ENCODE measurements at places on chromosomes 12 and 14. TPM values are rescaled to one million over a fixed set of nuclear protein-coding genes. Genes with fewer than 3 reads are reported as not detected.
A peak's percentile ranks its signal among the peaks of the same experiment; 100 is the strongest.

The ST8SIA1 gene
- polyA plus RNA-seq: 1.7 TPM

The APOLD1 gene
- polyA plus RNA-seq: 22.2 TPM

The APOF gene
- polyA plus RNA-seq: not detected

The KCNC2 gene
- not detected for polyA plus RNA-seq

The KLHL33 gene
- polyA plus RNA-seq: 0.08 TPM

The CFAP54 gene
- 0.80 TPM for polyA plus RNA-seq

The RPL10L gene
- not detected for polyA plus RNA-seq

DNA sequence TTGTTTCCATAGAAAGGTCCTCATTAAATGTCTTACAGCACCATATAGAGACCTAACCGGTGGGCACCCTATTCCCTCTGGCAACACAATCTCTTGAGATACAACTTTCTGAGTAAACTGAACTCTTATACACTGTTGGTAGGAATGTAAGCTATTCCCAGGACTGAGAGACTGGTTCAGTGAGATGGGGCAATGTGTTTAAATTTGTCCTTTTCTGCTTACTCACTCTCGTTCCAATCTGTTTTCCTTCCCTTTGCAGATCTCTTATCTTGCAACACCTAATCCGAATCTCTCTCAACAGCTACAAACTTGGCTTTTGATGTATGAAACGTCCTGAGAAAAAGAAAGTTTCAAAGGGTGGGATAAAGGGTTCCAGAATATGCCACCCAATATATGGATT lies 26.1 kb upstream of the ETV6 start:
- DNase-seq: peak; percentile 71
- H3K36me3 ChIP-seq: no peaks in the 10 kb centered on the region
- H3K4me1 ChIP-seq: no peaks in the 10 kb centered on the region
- H3K27ac ChIP-seq: no peak overlapping the region
- H3K27me3 ChIP-seq: no peaks in the 10 kb centered on the region
- H3K4me3 ChIP-seq: no peak overlapping the region

GRCh38 chr14:51053157-51053556 lies 41.7 kb downstream of the TRIM9 start:
- DNase-seq: no peak
- no peaks in the 10 kb centered on the region for H3K27me3 ChIP-seq
- H3K4me1 ChIP-seq: no peaks in the 10 kb centered on the region
- H3K4me3 ChIP-seq: no peak overlapping the region
- no peak overlapping the region for H3K27ac ChIP-seq
- H3K36me3 ChIP-seq: no peaks in the 10 kb centered on the region

DNA sequence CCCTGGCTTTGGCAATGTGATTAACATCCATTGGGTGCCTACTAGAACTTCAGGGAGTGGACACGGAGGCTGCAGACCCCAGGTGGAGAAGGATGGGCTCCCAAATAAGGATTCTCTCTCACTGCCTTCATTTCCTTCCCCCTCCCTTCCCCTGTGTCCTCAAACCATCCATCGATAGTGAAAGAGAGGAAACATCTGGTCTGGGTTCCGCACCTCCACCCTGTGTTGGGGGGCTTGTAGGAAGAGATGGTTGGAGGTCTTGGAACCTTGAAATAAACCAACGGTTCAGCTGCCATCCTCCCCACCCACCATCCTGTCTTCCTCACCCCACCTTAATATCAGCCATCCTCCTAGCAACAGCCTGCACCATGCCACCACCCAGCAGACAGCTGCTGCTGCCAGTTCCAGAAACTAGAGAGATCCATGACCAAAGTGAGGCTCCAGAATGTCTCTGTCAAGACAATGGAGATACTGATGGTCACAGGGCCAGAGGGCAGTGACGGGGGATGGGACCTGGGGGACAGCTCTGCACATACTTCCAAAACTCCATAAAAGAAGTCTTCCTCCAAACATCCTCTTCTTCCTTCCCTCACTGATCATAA lies 153.1 kb upstream of the CCND2 start:
- no peak overlapping the region for H3K4me3 ChIP-seq
- no peak overlapping the region for H3K27ac ChIP-seq
- H3K36me3 ChIP-seq: no peaks in the 10 kb centered on the region
- H3K27me3 ChIP-seq: no peaks in the 10 kb centered on the region

DNA sequence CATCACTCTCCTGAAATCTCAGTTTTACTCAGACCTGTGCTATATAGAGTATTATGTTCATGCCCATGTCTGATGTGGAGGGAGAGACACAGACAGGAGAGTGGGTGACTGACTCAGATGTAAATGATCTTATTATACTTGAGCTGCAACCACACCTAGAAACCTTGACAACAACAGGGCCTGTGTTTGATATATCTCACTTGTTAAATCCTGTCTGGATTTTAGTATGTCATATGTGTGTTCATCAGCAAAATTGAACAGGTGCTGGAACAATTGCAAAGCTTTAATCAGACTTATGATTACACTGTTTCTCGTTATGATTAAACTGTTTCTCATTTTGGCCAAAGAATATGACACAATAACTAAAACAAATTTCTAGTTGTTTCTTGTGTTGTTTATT lies 37.7 kb downstream of the DIP2B start:
- H3K36me3 ChIP-seq: no peaks in the 10 kb centered on the region
- DNase-seq: no peak
- H3K4me1 ChIP-seq: no peaks in the 10 kb centered on the region
- H3K27ac ChIP-seq: no peak overlapping the region
- H3K4me3 ChIP-seq: no peak overlapping the region

- H3K27ac ChIP-seq: no peak overlapping the region
- H3K4me1 ChIP-seq: no peaks in the 10 kb centered on the region
- DNase-seq: no peak
- H3K27me3 ChIP-seq: no peaks in the 10 kb centered on the region
- no peaks in the 10 kb centered on the region for H3K36me3 ChIP-seq
Measured at GRCh38 chr12:20063116-20063515, 305.2 kb upstream of the PDE3A start.

- H3K4me3 ChIP-seq: no peak overlapping the region
- DNase-seq: peak; percentile 11
- no peaks in the 10 kb centered on the region for H3K27me3 ChIP-seq
- H3K36me3 ChIP-seq: peaks cover 43% of the 10 kb centered on the region
Measured at GRCh38 chr12:12975322-12976077, 23.5 kb upstream of the GPRC5D start.

DNA sequence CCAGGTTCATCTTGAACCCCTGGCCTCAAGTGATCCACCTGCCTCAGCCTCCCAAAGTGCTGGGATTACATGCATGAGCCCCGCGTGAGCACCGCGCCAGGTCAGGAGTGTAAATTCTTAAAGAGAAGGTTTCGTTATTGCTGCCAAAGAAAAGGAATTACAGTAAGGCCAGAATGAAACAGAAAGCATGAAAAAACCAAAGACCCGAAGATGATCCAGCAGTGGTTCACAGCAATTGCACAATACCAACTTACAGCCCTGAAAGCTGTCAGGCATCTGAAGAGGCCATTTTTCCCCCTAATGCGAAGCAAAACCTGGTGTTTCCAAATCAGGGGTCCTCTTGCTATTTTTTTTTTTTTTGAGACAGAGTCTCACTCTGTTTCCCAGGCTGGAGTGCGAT lies 10.3 kb downstream of the RBM23 start:
- H3K27ac ChIP-seq: no peak overlapping the region
- H3K36me3 ChIP-seq: peaks cover 35% of the 10 kb centered on the region
- H3K4me3 ChIP-seq: no peak overlapping the region
- H3K4me1 ChIP-seq: no peaks in the 10 kb centered on the region
- H3K27me3 ChIP-seq: no peaks in the 10 kb centered on the region

DNA sequence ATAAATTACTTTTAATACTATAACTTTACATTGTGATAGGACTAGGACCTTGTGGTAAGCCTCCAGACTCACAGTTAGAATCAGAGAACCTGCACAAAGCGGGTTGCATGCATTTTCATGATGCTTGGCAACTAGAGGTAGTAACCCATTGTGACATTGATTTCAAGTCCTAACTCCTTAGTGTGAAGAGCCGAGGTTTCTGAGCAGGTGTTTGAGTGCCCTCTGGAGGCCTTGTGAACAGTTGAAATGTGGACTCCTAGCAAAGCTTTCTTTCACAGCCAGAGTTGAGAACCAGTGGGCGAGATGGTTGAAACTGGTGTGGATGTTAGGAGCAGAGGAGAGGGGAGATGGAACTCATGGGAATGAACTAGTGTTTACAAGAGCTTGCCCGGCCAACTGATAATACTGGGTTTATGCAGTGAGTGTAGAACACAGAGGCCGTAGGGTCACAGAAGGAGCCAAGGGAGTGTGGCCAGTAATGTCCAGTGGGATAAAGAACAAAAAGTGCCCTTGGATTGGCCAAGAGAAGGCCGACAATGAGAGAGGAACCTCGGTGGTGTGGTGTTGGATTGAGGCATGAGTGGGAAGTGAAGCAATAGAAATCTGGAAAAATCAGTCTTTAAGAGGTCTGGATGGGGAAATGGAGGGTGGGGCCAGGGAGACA lies 10.9 kb downstream of the ZNF664 start:
- no peaks in the 10 kb centered on the region for H3K27me3 ChIP-seq
- peaks cover 12% of the 10 kb centered on the region for H3K4me1 ChIP-seq
- H3K4me3 ChIP-seq: no peak overlapping the region
- H3K27ac ChIP-seq: no peak overlapping the region

DNA sequence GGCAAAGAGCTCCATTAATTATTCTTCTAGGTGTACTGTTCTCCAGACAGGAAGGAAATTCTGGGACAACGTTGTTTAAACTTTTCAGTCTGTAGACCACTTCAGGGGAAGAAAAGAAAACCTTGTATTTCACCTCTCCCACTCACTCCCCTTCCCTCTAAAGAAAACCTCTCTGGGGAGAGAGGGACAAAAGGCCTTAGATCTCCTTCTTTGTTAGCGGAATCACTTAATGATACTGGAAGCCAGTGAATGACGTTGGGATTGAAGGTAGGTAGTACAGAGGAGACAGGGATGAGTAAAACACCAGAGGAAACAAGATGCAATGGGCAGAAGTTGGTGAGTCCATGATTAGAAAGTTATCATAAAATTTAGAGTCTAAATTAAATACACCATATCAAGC lies 38.7 kb upstream of the SGPP1 start:
- no peaks in the 10 kb centered on the region for H3K4me1 ChIP-seq
- no peaks in the 10 kb centered on the region for H3K36me3 ChIP-seq
- H3K27me3 ChIP-seq: no peaks in the 10 kb centered on the region
- H3K4me3 ChIP-seq: no peak overlapping the region
- DNase-seq: no peak

DNA sequence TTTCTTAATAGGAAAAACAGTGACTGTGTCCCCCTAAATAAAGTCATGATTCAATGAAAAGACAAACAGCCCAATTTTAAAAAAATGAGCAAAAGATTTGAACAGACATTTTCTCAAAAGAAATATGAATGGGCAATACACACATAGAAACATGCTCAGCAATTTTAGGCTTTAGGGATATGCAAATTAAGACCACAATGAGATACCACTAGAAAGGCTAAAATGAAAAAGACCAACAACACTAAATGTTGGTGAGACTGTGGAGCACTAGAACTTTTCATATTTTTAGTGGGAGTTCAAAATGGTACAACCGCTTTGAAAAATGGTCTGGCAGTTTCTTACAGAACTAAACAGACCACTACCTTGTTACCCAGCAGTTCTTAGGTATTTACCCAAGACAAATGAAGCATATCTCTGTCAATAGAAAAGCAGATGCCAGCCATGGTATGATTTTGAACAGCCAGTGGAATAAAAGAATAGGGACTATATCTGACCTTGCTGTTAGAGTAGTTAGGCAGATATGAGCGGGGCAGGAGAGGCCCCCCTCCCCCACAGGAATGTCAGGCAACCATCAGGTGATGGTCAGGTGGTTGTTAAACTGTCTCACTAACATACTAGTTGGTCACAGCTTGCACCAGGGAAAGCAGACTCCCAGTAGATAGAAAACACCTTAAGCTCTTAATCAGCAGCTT lies 108.8 kb downstream of the PRKCH start:
- no peak for DNase-seq
- H3K4me3 ChIP-seq: no peak overlapping the region
- H3K36me3 ChIP-seq: no peaks in the 10 kb centered on the region
- H3K4me1 ChIP-seq: no peaks in the 10 kb centered on the region

DNA sequence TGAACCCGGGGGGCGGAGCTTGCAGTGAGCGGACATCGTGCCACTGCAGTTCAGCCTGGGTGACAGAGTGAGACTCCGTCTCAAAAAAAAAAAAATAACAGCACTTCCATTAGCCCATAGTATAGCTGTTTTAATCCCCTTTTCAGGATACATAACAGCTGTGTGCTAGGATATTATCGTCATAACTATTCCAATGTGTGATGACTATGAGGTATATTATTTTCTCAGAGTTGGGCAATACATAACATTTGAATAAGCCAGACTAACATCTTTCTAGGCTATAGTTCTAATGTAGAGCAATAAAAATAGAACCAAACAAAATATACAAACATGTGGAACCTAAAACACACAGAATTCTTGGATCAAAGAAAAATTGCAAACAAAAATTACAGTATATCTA lies 57.1 kb downstream of the MARK3 start:
- peaks cover 2% of the 10 kb centered on the region for H3K36me3 ChIP-seq
- H3K27me3 ChIP-seq: no peaks in the 10 kb centered on the region
- H3K4me3 ChIP-seq: no peak overlapping the region

GRCh38 chr12:53052419-53053217 lies 2.8 kb downstream of the TNS2 start:
- no peaks in the 10 kb centered on the region for H3K27me3 ChIP-seq
- H3K36me3 ChIP-seq: peaks cover 28% of the 10 kb centered on the region
- H3K4me1 ChIP-seq: peaks cover 26% of the 10 kb centered on the region
- H3K27ac ChIP-seq: peak overlapping the region; percentile 89
- DNase-seq: peak; percentile 98

DNA sequence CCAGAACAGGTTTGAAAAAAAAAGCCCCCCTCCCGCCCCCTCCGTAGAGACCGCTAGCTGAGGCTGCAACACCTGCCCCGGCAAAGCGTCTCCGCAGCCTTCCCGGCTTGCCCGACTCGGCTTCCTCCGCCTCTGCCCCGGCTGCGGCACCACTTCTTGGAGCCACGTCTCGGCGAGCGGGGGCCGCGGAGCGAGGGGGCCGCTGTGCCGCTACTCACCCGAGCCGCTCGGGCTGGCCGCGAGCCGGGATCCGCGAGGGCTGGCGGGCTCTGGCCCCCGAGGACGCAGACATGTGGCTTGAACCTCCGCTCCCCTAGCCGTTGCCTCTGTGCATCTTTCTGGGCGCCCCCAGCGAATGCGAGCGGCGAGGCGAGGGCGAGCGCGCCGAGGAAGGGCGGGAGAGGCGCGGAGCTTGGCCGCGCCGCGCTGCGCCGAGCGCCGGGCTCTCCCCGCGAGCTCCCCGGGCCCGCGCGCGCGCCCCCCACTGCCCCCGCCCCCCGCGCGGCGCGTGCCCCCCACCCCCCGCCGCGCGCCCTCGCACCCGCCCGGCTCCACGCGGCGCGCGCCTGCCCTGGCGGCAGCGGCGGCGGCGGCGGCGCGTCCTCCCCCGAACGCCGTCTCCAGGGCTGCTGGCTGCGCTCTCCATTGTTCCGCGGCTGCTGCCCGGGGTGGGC lies 249.5 kb downstream of the APAF1 start:
- peaks cover 33% of the 10 kb centered on the region for H3K27me3 ChIP-seq
- no peaks in the 10 kb centered on the region for H3K36me3 ChIP-seq
- H3K4me1 ChIP-seq: peaks cover 4% of the 10 kb centered on the region
- no peak overlapping the region for H3K4me3 ChIP-seq
- peak; percentile 56 for DNase-seq
- H3K27ac ChIP-seq: no peak overlapping the region

- no peak overlapping the region for H3K4me3 ChIP-seq
- no peaks in the 10 kb centered on the region for H3K36me3 ChIP-seq
- no peak overlapping the region for H3K27ac ChIP-seq
- H3K4me1 ChIP-seq: no peaks in the 10 kb centered on the region
- DNase-seq: peak; percentile 31
- H3K27me3 ChIP-seq: no peaks in the 10 kb centered on the region
Measured at GRCh38 chr14:60346706-60347105, 97.7 kb downstream of the PPM1A start.

- H3K27me3 ChIP-seq: no peaks in the 10 kb centered on the region
- H3K36me3 ChIP-seq: no peaks in the 10 kb centered on the region
- H3K4me1 ChIP-seq: no peaks in the 10 kb centered on the region
Measured at GRCh38 chr14:71592361-71592760, 339.9 kb upstream of the RGS6 start.

All from lung (tissue), 17 donors.